ENCODE measurements at places on chromosomes 4 and X.

GRCh38 chr4:82780752-82781231 lies 17.8 kb downstream of the SCD5 start:
- no peak for DNase-seq

- DNase-seq = no peak
Measured at GRCh38 chr4:98318521-98318920, 57.3 kb downstream of the RAP1GDS1 start.

- no peak for DNase-seq
Measured at GRCh38 chr4:42676066-42676951, 19.4 kb upstream of the ATP8A1 start.

- DNase-seq = no peak
Measured at GRCh38 chrX:31704938-31705337, 633.1 kb upstream of the FTHL17 start.

DNA sequence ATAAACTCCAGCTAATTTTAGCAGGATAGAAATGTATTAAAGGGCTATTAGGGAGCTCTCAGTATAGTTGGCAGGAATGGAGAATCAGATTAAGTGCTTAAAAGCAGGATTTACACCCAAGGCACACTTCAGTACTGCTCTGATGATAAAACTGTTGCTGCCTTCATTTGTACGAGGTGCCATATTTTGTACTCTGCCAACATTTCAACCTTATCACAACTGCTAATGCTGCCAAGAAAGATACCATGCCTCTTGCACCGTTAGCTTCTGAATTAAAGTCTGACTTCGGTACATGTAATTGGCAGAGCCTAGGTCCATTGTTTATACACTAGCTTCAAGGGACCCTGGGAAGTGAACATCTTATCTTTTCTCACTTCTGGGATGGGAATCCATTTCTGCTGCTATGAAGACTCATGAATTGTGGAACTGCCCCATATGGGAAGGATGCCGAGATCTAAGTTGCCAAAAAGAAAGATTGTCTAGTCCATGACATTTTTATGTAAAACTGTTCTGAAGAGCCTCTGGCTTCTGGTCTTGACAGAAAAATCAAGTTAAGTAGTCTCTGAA lies 624.0 kb upstream of the IGFBP7 start:
- no peak for DNase-seq

DNA sequence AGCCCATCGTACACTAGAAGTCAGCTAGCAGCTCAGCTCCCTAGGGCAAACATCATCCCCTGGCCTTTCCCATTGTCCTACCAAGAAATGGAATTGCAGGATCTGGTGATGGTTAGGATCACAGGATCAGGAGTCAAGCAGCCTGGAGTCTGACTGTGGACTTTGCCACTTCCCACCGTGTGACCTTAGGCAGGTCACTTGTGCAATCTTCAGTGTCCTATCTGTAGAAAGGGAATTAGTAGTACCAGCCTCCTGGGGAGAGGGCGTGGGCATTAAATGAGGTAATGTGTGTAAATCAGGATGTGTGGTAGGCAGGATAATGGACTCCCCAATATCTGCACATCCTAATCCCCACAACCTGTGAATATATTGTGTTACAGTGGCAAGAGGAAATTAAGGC lies 38.6 kb upstream of the APLN start:
- no peak for DNase-seq

GRCh38 chrX:151225843-151226242 lies 49.5 kb downstream of the GPR50 start:
- DNase-seq = no peak

GRCh38 chr4:40557736-40558135 lies 71.9 kb downstream of the RBM47 start:
- no peak for DNase-seq

DNA sequence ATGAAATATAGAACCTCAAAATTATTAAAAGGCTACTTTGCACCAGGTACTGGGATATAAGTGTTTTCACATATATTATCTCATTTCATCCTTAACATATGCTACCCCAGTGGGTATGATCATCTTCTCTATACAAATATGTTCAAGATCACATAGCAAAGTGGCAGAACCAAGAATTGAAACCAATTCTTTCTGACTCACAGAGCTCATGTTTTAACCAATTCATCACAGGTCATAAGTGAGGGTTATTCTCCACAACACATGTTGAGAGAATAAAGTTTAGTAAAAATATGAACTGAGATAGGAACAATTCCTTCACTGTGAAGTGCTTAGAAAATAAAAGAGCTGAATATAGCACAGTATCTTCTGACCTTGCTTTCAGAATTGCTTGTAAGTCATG lies 442.9 kb upstream of the RASGEF1B start:
- DNase-seq = no peak

DNA sequence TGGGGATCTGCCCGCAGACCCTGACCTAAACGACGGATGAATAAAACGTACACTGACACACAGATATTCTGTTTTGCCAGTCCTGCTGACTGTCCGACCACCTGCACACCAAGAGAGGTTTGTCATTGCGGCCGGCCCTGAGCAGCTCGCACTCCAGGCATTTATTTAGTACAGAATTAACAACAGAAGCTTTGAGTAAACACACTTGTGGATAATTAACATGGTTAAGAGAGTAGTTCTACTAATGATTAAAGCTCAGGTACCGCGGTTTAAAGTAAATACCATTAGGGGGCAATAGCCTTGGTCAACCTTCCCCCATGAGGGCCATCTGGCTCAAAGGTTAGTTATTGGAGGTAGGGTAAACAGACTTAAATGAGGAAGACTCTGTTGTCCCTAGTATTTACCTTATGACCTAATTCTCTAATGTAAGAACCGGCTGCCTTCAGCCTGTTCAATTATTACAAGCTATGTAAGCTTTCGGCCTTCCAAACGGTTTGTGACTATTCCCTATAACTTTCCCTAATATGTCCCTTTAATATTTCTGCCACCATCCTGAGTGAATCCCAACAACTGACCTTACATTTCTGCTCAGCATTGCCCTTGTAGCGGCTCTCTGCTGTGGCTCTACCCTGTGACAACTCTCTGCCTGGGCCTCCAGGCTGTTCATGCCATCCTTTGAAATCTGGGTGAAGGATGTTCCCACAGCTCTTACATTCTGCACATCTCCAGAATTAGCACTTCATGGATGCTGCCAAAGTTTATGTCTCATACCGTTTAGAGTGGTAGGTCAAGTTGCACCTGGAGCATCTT lies 46.9 kb upstream of the SYTL5 start:
- no peak for DNase-seq

DNA sequence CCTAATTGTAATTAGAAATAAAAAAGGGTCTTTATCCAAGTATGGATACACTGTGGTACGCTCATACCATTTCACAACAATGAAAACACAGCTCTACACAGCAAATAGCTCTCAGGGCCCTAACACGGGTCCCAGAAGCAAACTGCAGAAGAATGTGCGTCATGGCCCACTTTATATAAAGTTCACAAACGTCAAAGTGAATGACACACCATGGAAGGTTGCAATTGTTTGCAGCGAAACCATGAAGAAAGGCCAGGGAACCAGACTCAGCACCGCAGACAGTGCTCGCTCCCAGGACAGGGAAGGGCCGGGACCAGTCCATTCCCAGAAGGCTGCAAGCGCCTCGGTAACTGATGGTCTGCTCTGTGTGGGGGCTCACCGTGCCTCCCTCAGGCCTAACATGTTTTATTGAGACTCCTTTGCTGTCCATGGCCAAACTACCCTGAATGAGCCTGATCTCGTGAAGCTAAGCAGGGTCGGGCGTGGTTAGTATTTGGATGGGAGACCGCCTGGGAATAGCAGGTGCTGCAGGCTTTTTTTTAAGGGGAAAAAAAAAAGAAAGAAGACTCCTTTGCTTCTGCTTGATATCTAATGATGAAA lies 47.8 kb downstream of the ACOX3 start:
- DNase-seq = no peak

- no peak for DNase-seq
Measured at GRCh38 chr4:7031558-7032449, 11.4 kb upstream of the TADA2B start.

- no peak for DNase-seq
Measured at GRCh38 chr4:88037447-88037846, 30.0 kb downstream of the PKD2 start.

GRCh38 chr4:90575371-90575770 lies 448.2 kb downstream of the CCSER1 start:
- no peak for DNase-seq
